Stimulated activated naive CD8-positive, alpha-beta T cell treated with anti-CD3 and anti-CD28 coated beads, Interleukin-15, amount 100 ng/mL, for 72 hours (primary cell): ENCODE measurements at places on chromosomes 7 and 10.

DNA sequence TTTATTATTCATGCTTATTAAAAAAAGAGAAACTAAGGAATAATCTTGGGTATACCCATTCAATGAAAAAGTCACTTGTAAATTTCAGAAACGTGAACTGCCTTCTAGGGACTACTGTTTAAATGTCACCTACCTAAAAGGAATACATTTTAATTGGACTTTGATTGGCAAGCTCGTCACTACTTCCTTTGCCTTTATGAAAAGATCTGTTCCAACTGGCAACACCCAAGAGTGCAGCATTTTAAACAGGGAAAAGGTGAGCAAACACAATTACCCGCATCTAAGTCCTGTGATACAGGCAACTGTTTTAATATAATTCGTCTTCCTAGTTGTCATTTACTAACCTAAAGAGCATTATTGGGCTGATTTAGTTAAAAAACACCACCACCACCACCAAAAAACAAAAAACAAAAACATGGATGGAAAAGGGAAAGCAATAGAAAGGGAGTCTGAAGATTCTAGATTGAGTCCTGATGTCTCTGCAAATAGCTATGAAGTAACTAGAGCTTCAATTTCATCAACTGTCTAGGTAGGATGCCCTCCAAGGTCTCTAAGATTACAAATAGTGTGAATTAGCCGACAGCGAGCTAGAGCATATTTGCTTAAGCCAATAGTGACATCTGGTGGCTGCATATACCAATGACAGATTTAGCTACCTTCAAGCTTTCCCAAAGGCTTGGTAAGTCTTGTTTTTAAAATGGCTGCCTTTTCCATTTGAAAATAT, 33.8 kb upstream of the ICA1 start:
- peak; percentile 33 for DNase-seq

DNA sequence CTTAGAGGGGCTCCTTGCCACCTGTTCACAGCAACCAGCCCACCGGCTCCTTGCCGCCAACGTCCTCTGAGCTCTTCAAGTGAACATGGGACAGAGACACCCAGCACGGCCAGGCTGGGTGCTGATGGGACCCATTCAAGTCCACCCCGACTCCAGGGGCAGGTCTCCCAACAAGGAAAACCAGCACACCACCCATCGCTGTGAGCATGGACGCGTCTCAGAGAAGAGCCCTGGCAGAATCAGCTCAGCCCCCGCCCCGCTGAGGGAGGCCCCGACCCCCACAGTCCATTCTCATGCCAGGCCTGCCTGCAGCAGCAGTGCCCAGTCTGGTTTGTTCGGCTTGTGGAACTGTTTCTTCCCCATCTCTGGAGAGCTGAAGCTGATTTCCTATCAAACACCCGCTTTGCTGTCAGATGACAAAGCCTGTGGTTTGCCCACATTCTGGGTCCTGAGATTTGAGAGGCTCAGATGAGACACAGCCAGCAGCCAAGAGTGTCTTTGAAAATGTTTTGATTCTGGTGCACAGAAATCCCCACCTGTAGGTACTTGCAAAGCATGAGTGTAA, 216.6 kb downstream of the ZMYND11 start:
- DNase-seq, result peak; percentile 63

DNA sequence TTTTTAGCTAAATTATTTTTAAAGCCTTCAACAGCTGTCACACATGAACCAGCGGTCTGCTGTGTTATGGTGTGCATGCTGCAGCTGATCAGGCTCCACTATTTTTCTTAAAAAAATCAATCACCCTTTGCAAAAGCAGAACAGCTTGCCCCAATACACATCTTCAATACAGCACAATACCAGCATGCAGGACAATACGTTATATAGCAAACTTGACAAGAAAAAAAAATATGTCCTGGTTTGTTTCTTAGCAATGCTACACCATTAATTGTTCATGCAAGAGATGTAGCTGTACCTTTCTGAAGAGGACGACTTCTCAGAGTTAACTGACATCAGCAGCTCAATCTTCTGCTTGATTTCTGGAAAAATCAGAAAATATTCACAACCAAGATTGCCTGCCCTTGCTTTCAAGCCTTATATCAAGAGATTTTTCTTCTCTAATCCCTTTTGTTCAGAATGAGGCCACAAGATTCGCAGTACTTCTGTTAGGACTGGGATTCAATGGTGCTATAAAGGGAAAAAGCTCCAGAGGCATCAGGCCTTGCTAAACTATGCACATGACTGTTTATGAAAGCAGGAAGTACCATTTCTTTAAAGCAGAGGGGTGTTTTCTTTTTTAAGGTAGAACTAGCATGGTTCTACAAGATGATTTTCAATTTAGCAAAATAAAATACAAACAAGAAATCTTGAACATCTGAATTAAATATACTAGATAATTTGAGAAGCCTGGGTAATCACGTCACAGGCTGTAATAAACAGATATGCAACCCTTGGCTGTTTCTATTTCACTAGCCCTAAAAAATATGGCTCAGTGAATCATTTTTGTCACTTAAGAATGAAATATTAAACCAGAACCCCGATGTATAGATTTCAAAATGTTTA, 120.0 kb downstream of the SRPK2 start:
- DNase-seq, result no peak

GRCh38 chr7:108308903-108309302, 147.3 kb downstream of the NRCAM start:
- DNase-seq, result no peak

DNA sequence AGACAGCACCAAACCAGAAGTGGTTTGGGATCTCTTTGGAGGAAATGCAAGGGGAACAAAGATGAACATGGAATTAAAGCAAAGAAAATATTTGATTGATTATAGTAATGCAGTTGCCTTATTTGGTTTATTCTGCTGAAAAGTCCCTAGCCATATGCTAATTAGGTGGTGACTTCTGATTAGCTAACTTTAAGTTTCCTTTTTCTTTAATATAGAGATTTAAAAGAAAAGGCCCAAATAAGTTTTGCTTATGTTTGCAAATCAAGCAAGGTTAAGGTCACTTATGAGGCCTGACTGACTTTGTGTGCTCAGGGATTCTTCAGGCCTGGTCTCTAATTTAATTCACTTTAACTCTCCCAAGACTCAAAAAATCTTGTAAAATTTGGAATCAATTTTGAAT, 6.2 kb upstream of the ANKRD22 start:
- DNase-seq, result no peak

DNA sequence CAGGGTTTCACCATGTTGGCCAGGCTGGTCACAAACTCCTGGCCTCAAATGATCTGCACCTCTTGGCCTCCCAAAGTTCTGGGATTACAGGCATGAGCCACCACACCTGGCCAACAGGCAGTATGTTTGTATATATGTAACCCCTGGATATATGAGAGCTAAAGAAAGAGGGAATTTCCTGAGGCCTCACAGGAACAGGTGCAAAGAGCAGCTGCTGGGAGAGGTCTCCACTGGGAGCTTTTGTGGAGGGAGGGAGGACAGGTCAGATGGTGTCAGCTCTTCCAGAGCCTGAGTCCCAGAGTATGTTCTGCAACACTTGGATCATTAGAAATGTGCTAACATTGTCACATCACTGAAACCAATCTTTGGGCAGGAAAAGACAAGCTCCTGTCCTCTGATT, 110.1 kb upstream of the KIF5B start:
- no peak for DNase-seq

DNA sequence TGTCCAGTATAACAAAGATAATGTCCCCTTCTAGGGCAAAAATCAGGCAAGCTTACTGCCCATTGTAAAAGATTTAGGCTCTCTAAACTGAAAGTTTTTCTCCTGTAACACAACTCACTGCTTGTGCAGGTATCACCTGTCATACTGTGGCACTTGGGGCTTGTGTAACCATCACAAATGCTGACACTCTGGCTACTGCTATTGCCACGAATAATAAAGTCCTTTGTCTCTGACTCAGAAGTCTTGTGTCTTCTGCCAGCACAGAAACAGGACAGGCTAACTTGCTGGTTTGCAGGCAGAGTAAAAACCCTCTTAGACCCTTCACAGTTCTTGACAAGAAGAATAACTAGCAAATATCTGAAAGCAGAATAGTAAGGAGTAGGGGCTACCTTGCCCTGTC, 273.9 kb downstream of the RPS24 start:
- no peak for DNase-seq
